ENCODE measurements at places on chromosomes 6 and 20.

- DNase-seq = no peak
Observed at GRCh38 chr6:1703923-1704322, 94.2 kb downstream of the FOXC1 start.

- no peak for DNase-seq
Observed at GRCh38 chr6:160073272-160073671, 48.3 kb upstream of the SLC22A1 start.

DNA sequence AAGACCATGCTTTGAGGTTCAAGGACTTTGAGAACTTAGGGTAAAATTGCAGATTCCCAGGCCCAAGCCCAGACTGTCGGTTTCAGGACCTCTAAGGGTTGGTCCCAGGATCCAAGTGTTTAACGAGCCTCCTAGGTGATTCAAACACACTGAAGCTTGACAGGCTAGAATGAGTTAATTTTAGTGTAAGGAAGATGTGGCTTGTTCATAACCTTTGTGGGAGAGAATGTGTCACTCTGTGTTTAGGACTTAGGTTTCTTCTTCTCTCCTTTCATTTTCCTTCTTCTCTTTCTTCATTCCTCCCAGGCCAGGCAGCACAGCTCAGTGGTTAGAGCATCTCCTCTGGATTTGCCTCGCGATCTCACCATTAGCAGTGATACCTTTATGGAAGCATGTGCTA, 104.8 kb upstream of the KCNG1 start:
- no peak for DNase-seq

DNA sequence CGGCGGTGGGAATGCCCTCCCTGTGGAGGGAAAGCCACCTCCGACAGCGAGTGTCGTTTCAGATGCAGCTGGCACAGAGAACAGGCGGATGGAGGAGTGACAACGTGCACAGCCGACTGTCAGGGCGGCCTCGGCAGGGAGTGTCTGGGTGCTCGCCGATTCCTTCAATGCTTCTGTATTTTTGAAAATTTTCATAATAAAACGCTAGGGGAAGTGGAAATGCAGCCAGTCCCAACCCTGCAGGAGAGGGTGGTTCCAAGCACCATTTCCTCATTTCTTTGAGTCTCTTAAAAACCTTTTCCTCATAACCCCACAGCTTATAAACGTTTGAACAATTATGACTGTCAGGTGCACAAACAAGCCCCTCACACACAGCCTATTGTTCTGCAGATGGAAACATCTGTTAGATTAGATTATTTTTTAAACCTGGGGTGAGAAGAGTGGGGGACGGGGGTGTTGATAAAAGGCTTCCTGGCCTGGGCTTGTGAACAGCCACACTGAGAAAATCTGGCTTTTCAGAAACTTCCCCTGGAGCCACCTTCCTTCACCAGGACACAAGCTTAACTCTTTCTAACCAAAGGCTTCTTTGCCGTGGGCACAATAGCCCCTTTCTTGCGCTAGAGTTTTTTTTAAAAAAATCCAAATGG, 228.9 kb downstream of the ANKRD60 start:
- no peak for DNase-seq

GRCh38 chr6:134502614-134503549, 185.0 kb upstream of the SGK1 start:
- no peak for DNase-seq

- DNase-seq = no peak
Observed at GRCh38 chr6:43035495-43036194, 14.2 kb downstream of the RRP36 start.

DNA sequence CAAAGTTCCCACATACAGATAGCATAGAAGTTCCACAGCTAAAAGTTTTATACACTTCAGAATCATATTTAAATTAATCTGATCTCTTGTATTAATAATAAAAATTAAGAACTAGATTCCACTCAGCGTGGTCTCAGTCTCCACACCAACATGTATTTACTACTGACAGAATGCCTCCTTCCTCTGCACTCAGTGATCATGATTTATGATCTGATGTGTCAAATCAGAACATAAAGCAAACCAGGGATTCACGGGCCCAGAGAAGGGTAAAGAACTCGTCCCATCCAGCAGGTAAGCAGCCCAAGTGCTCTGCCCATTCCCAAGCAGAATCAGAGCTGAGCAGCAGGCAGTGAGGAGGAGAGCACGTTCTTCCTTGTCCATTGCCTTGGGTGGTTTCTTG, 14.2 kb upstream of the ATRN start:
- no peak for DNase-seq

- no peak for DNase-seq
Observed at GRCh38 chr6:74853991-74854390, 351.9 kb downstream of the COL12A1 start.

GRCh38 chr6:165835410-165835851, 172.4 kb upstream of the PDE10A start:
- no peak for DNase-seq

GRCh38 chr6:122740936-122741335, 38.6 kb upstream of the FABP7 start:
- no peak for DNase-seq

- no peak for DNase-seq
Observed at GRCh38 chr6:42269974-42270510, 52.4 kb upstream of the MRPS10 start.

GRCh38 chr6:71082033-71082650, 125.3 kb upstream of the B3GAT2 start:
- DNase-seq = no peak

DNA sequence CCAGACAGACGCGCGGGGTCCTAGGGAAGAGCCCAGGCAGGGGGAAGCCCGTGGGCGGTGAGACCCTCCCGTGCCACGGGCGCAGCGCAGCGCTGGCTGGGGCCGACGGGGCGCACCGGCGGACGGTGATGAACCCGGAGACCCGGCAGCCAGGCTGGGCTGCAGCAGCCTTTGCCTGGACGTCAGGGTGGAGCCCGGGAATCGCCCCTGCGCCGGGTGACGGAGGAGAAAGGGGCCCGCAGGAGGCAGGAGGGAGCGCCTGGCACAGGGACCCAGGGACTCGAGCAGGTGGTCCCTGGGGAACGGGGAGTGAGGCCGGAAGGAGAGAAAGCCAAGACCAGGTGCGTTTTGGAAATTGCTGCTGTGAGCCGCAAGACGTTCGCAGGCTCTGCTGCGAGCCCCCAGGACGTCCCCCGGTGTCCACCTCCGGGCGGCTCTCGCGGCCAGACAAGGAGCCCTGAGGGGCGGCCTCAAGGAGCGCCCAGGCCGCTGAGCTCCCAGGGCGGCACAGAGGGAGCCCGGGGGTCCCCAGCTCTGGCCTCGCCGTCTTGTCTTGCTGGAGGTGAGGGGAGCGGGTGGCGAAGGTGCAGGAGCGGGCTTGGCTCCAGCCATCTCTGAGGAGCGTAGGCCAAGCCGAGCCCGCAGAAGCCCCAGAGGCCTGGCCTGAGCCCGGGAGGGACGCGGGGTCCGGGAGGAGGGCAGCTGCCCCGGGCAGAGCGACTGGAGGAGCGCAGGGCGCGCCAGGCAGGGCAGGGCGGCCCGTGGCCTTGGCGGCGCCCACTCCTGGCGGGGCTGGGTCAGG, 191.2 kb upstream of the PDE10A start:
- DNase-seq = no peak

DNA sequence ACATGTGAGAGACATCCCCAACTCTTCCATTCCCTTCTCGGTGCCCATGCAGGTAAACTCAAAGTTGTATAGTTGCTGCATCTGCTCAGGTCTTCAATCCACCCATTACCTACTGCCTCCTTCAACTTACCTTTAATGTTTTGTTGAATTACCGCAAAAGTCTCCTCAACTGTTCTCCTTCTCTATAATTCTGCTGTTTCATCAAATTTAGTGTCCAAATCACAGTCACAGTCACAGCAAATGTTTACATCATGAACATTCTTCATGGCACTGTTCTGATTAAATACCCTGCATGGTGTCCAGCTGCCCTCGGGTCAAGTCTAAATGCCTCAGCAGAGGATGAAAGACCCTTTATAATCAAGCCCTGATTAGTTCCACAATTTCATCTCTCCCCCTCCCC, 130.1 kb downstream of the IPCEF1 start:
- DNase-seq = no peak

DNA sequence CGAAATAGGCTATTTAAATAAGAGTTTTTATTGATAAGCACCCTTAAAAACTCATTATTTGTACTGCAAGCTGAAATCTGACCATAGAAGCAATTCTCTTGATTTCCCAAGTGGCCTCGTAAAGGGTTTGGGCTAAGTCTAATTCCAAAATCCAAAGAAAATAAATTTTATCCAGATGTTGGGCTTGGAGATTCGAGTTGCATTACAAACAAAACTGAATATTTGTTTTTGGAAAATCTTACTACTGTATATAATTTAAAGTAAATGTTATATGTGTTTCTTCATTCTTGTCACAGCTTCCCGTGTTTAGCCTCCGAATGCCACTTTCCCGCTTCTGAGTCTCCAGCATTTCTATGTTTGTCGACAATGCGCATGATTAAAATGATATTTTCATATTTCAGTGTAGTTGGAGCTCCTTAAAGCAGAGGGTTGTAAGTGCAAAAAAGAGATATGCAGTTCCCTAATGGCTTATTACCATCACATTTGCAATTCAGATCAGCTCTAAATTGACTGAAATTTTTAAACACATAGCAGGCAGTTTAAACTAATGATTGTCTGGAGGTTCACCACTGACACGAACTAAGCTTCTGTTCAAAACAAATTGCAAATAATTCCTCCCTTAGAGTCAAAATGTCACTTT, 47.0 kb downstream of the PRL start:
- DNase-seq = no peak

DNA sequence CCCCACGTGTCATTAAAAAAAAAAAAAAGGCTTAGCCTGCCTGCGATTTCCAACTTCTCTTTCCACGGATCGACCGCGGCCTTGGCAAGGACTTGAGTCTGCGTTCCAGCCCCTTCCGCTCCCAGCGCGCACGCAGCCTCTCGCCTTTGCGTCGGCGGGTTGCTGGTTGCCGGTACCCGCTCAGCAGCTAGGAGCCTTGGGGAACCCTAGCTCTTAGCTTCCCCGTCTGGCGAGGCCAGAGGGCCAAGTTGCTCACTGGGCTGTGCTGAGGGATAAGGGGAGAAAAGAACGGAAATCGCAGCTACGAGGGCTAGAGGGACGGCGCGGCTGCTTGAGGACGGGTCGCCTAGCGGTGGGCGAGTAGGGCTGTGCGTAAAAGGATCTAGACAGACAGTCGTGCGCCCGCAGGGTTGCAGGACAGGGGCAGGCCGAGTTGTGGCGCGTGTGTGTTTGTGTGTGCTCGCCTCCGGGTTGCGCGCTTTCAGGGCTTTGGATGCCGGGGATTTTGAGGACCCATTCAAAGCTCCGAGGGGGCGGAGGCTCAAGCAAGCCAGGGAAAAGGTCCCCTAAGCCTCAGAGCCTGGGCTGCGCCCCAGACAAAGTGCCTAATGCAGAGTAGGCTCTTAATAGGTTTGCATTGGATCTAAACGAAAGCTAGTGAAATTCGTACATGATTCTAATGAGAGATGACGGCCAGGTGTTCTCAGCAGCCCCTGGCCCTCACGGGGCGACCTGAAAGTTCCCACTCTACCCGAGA, 40.5 kb upstream of the OSTM1 start:
- DNase-seq = no peak

- DNase-seq = no peak
Observed at GRCh38 chr6:22411376-22412105, 114.7 kb upstream of the PRL start.

DNA sequence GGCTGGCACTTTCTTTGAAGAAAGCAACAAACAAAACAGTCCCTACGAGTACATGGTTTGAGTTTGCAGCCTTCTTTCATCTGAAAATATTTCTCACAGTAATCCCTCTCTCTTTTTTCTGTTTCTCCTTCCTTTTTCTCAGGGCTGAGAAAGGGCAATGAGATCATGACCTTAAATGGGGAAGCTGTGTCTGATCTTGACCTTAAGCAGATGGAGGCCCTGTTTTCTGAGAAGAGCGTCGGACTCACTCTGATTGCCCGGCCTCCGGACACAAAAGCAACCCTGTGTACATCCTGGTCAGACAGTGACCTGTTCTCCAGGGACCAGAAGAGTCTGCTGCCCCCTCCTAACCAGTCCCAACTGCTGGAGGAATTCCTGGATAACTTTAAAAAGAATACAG, 80.7 kb upstream of the CLDN20 start:
- no peak for DNase-seq

DNA sequence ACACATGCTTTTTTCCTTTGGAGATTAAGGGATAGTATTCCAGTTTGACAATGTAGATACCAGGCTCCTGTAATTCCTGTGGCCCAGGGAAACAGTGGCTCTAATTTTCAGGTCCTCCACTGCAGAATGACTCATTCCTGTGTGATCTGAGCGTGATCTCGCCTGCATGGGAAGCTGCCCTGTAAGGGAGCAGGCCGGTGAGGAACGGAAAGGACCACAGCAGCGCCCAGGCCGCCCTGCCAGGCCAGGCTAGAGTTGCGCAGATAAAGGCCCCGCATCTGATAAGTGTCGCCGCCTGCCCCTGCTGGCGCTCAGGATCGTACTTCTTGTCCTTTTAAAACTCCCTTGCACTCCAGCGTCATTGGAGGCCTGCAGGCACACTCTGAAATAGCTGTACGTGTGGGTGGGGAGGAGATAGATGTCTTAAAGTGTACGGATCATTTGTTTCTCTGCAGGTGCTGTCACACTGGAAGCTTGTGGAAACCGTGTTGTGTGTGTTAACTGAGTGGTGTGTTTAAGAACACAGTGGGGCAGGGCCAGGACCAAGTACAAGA, 60.7 kb downstream of the SYNJ2 start:
- no peak for DNase-seq
